ENCODE measurements at places on chromosomes 11 and 22.

- DNase-seq: no peak
Observed at GRCh38 chr11:96090711-96091110, 166.8 kb upstream of the MTMR2 start.

GRCh38 chr11:69922596-69923111, 103.4 kb upstream of the FGF3 start:
- no peak for DNase-seq

DNA sequence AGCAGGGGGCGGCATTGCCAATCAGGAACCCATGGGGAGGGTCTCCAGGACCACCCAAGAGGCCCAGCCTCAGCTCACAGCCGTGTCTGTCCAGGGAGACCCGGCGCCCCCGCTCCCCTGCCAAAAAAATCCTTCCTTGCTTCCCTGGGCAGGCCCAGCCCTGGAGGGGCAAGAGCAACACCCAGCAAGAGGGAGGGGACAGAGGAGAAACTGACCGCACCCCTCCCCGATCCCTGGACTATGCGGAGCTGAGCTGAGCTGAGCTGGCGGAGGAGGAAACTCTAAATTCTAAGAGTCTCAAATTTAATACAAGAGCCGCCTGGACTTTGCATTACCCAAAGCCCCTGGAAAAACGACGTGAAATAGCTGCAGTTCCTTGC, 52.0 kb upstream of the SHISAL1 start:
- DNase-seq: no peak

- peak; percentile 29 for DNase-seq
Observed at GRCh38 chr11:58629857-58630256, 7.4 kb downstream of the CNTF start.

GRCh38 chr11:99419991-99420390, 399.2 kb downstream of the CNTN5 start:
- DNase-seq: no peak

GRCh38 chr11:1281326-1281973, 28.0 kb downstream of the TOLLIP start:
- DNase-seq: no peak
